Activated CD4-positive, alpha-beta memory T cell treated with anti-CD3 and anti-CD28 coated beads, Interleukin-2, amount 10 ng/mL, durations not matched to agents 7 days and 5 days (primary cell): ENCODE measurements at places on chromosomes 6 and 20. TPM values are rescaled to one million over a fixed set of nuclear protein-coding genes. Genes with fewer than 3 reads are reported as not detected.
A peak's percentile ranks its signal among the peaks of the same experiment; 100 is the strongest.

DNA sequence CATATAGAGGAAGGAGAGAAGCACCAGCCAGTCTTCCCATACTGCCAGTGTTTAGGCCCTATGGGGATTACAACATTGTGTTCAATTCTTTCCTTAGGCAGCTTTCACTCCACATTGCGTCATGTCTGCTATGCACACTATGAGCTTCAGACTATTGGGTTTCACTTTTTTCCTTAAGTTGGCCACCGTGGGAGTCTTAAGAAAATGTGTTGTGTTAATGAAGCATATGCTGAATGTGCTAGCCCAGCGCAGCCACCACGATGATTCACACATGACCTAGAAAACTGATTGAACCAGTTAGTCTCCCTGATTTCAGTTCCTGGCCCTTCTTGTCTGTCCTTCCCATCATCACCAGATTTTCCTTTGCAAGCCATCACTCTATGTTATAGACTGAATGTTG is 21.5 kb downstream of the TUBB2B start:
- no peaks in the 10 kb centered on the region for H3K36me3 ChIP-seq
- H3K27ac ChIP-seq: no peak overlapping the region

Gene PRPH2
- total RNA-seq: not detected

GRCh38 chr6:41073968-41074691 is 1.4 kb downstream of the NFYA start:
- peaks cover 62% of the 10 kb centered on the region for H3K4me1 ChIP-seq
- H3K27ac ChIP-seq: peak overlapping the region; percentile 88
- H3K4me3 ChIP-seq: peak overlapping the region; percentile 81

- H3K27ac ChIP-seq: no peak overlapping the region
- H3K4me1 ChIP-seq: no peaks in the 10 kb centered on the region
- no peak for DNase-seq
- H3K36me3 ChIP-seq: no peaks in the 10 kb centered on the region
- H3K27me3 ChIP-seq: peaks cover 7% of the 10 kb centered on the region
- no peak overlapping the region for H3K4me3 ChIP-seq
Observed at GRCh38 chr6:73866305-73866704, 170.3 kb downstream of the CD109 start.

- no peaks in the 10 kb centered on the region for H3K4me1 ChIP-seq
- no peaks in the 10 kb centered on the region for H3K36me3 ChIP-seq
- no peak for DNase-seq
- no peak overlapping the region for H3K4me3 ChIP-seq
Observed at GRCh38 chr6:113540466-113540865, 316.7 kb upstream of the MARCKS start.

GRCh38 chr6:133645966-133646740 is 242.8 kb upstream of the TCF21 start:
- no peaks in the 10 kb centered on the region for H3K4me1 ChIP-seq
- H3K27ac ChIP-seq: no peak overlapping the region
- no peaks in the 10 kb centered on the region for H3K27me3 ChIP-seq
- H3K36me3 ChIP-seq: no peaks in the 10 kb centered on the region

Gene GPLD1
- 0.20 TPM for total RNA-seq

- H3K4me1 ChIP-seq: no peaks in the 10 kb centered on the region
- H3K4me3 ChIP-seq: no peak overlapping the region
- H3K36me3 ChIP-seq: no peaks in the 10 kb centered on the region
- no peak for DNase-seq
- H3K27me3 ChIP-seq: peaks cover 3% of the 10 kb centered on the region
Observed at GRCh38 chr6:47147836-47148344, 105.8 kb upstream of the ADGRF1 start.

DNA sequence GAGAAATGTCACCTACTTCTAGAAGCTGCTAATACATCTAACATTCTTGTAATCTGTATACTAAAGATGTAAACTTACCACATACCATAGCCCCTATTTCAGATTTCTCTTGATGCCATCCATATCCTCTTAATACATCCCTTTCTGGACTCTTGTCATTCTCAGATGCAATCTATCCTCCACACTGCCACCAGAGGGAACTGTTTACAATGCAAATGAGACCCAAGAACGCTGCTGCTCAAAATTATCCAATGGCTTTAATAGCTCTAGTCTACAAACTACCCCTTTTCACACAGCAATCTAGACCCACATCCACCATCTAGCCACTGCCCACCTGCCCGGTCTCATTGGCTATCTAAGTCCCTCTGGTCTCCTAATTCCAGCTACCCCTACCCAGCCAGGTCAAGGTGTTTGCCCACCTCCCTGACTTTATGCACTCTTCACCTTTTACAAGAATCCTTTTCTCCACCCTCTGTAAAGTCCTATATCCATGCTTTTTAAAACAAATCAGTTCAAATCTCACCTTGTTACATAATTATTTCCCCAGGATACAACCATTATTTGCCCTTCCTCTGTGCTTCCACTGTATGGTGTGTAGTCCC is 14.8 kb downstream of the FAXC start:
- H3K27ac ChIP-seq: no peak overlapping the region
- no peak overlapping the region for H3K4me3 ChIP-seq
- H3K27me3 ChIP-seq: peaks cover 26% of the 10 kb centered on the region

- no peak overlapping the region for H3K27ac ChIP-seq
- no peak overlapping the region for H3K4me3 ChIP-seq
- peaks cover 37% of the 10 kb centered on the region for H3K36me3 ChIP-seq
- H3K27me3 ChIP-seq: no peaks in the 10 kb centered on the region
- no peak for DNase-seq
Observed at GRCh38 chr6:35429463-35429862, 22.7 kb upstream of the FANCE start.

Gene HLA-DRB1
- 155 TPM for total RNA-seq

- no peak for DNase-seq
- no peaks in the 10 kb centered on the region for H3K36me3 ChIP-seq
- peaks cover 8% of the 10 kb centered on the region for H3K27me3 ChIP-seq
- H3K4me3 ChIP-seq: no peak overlapping the region
- H3K27ac ChIP-seq: no peak overlapping the region
Observed at GRCh38 chr6:107972413-107973096, 14.5 kb upstream of the SEC63 start.

Gene OPN5
- total RNA-seq: not detected

- H3K27ac ChIP-seq: no peak overlapping the region
- H3K36me3 ChIP-seq: peaks cover 31% of the 10 kb centered on the region
- no peaks in the 10 kb centered on the region for H3K27me3 ChIP-seq
- no peaks in the 10 kb centered on the region for H3K4me1 ChIP-seq
- no peak overlapping the region for H3K4me3 ChIP-seq
Observed at GRCh38 chr20:4854561-4854901, 132.8 kb downstream of the PRND start.

- H3K36me3 ChIP-seq: peaks cover 2% of the 10 kb centered on the region
- no peaks in the 10 kb centered on the region for H3K4me1 ChIP-seq
- DNase-seq: no peak
- H3K27me3 ChIP-seq: peaks cover 11% of the 10 kb centered on the region
Observed at GRCh38 chr6:135280375-135281136, 99.4 kb downstream of the MYB start.

DNA sequence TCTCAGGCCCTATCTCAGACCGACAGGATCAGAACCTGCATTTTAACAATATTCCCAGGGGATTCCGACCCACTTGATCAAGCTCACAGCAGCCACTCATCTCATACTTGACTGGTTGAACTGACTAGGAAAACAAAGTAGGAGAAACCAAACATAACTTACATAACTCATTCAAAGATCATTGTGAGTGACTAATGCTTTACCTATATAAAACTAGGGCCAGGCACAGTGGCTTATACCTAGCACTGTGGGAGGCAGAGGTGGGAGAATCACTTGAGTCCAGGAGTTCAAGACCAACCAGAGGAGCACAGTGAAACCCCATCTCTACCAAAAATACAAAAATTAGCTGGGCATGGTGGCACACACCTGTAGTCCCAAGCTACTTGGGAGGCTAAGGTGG is 251.0 kb downstream of the ATXN1 start:
- H3K4me3 ChIP-seq: no peak overlapping the region
- H3K4me1 ChIP-seq: peaks cover 63% of the 10 kb centered on the region
- peaks cover 28% of the 10 kb centered on the region for H3K36me3 ChIP-seq
- no peak for DNase-seq
- H3K27me3 ChIP-seq: no peaks in the 10 kb centered on the region
- H3K27ac ChIP-seq: no peak overlapping the region

Gene PRSS35
- not detected for total RNA-seq

DNA sequence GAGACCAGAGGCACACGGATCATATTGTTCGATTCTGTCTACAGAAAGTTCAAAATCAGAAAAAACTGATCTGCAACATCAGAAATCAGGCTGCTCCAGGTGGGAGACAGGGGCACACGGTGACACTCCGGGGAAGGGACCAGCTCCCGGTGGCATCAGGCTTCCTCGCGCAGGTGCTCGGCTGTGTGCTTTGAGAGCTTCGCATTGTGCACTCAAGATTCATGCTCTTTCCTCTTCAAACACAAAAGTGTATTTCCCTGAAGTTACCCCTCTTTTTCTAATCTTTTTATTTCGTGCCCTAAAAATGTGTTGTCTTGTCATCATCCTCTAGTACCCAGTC is 108.1 kb downstream of the DLL1 start:
- DNase-seq: no peak
- H3K27me3 ChIP-seq: no peaks in the 10 kb centered on the region
- no peak overlapping the region for H3K27ac ChIP-seq
- H3K4me1 ChIP-seq: no peaks in the 10 kb centered on the region

- peaks cover 20% of the 10 kb centered on the region for H3K36me3 ChIP-seq
- H3K27me3 ChIP-seq: no peaks in the 10 kb centered on the region
- no peak for DNase-seq
- H3K4me3 ChIP-seq: no peak overlapping the region
- no peak overlapping the region for H3K27ac ChIP-seq
Observed at GRCh38 chr6:20644667-20645370, 110.6 kb downstream of the CDKAL1 start.
